Hindlimb muscle (tissue), 1 donor: ENCODE measurements at places on chromosomes 6 and 20.

GRCh38 chr6:36912030-36912454 lies 26.3 kb downstream of the C6orf89 start:
- no peak for DNase-seq

DNA sequence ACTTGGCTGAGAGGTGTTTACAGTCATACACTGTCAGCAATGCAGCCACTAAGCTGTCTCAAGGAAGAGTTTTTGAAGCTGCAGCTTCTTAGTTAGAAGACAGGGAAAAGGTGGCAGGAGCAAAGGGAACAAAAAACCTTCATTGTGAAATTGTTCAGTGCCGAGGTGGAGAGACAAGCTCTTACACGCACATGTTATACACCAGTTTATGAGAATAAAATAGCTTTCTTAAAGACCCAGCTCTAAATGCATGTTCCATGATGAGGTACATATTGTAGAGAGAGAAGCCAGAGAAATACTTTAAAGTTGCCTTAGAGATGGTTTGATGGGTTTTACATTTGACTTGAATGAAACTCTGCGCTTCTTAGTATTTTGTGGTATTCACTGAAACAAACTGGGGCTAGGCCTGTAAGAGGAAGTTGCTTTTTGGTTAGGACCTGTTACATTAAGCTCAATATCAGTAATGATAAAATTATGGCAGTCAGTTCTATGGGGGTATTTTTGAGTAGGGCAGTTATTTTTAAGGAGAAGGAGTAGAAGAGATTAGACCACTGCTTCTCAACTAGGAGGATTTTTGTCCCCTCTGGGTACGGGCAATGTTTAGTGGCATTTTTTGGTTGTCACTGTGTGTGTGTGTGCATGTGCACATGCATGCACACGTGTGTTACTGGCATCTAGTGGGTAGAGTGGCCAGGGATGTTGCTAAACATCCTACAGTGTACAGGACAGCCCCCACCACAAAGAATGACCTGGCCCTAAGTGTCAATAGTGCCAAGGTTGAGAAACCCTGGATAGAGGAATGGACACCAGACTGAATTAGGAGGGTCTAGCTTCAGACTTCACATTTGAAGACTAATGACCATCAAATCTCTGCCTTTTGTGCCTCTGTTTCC lies 9.8 kb downstream of the NEDD9 start:
- no peak for DNase-seq

DNA sequence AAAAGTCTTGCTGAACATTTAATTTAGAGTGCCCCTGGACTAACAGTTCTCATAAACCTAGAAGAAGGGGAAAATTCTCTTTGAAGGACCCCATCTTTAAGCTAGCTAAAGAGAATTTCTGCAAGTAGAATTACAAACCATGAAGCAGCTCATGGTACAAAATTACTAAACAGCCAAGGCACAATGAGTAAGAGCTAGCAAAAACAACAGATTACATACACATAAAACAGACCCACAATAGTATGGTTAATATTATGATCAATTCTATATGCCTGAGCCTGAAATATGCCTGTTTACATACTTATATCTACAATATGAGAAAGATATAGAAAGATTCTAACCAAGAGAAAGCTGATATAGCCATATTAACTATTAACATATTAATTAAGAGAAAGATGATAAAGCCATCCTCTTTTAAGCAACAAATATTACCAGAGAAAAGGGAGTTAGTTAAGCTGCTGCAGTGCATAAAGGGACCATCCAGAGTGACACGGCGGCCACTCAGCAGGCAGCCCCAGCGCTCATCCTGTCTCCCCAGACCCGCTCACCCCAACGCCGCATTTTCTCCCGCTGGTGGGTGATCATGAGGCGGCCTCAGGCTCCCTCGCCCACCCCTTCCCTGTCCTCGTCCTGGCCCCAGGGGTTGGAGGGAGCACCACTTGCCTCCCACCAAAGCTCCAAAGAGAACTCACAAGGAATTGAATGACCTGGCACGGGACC lies 98.4 kb upstream of the CARMIL1 start:
- no peak for DNase-seq

DNA sequence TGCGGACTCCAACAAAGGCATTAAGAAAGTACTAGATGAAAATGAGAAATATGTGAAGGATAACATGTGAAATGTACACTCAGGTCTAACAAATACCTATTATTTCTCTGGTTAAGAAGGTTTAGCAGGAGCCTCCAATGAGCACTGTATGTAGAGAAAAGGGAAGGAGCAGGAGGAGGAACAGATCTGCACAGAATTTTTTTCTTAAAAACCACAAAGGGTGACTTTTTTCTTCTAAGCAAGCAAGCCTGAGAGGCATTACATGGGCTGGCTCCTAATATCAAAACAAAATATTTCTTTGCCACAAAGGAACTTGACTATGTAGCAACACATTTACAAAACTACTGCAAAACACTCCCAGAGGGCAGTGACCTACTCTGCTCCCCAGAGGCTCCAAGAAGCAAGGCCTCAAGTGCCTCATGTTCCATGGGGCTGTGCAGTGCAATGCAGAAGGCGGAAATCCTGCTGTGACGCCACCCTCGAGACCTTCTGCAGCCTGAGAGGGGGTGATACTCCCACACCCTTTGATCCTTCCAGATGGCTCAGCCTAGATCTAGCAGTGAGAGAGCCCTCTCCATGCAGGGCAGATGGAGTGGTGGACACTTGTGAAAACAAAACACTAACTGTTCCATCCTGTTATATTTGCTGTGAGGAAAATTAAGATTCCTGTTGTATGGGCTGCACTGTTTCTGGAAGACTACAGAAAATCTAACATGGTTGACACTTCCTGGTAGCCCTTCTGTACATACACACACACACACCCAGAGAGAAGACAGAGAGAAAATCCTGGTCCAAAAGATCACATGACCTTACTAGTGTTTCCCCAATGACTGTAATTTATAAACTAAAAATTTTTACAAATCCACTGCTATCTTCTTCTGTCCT lies 36.0 kb upstream of the SMIM29 start:
- no peak for DNase-seq
